ENCODE measurements at places on chromosomes 2 and 18. TPM values are rescaled to one million over a fixed set of nuclear protein-coding genes. Genes with fewer than 3 reads are reported as not detected.

- no peak for DNase-seq
Observed at GRCh38 chr2:37472959-37473358, 128.5 kb downstream of the QPCT start.

DNA sequence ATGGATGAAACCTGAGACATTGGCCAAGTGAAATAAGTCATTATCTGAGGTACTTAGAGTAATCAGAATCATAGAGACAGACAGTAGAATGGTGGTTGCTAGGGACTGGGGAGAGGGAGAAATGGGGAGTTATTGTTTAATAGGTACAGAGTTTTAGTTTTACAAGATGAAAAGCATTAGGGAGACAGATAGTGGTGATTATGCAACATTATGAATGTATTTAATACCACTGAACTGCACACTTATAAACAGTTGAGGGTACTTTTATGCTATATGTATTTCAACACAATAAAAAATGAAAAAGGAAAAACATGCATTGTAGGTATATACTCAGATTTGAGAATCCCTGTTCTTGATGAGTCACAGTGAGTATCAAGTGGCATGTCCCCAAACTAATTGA lies 59.7 kb downstream of the EPC2 start:
- no peak for DNase-seq

GRCh38 chr2:82964341-82964740 lies 1494.7 kb downstream of the SUCLG1 start:
- no peak for DNase-seq

GRCh38 chr18:48902023-48902855 lies 48.5 kb downstream of the SMAD7 start:
- DNase-seq = peak; percentile 90

- no peak for DNase-seq
Observed at GRCh38 chr2:10875126-10875525, 36.6 kb upstream of the KCNF1 start.

Gene CHRNA1
- not detected for total RNA-seq

Gene SNTG2
- 2.2 TPM for total RNA-seq
